ENCODE measurements at places on chromosomes 2 and 18.

DNA sequence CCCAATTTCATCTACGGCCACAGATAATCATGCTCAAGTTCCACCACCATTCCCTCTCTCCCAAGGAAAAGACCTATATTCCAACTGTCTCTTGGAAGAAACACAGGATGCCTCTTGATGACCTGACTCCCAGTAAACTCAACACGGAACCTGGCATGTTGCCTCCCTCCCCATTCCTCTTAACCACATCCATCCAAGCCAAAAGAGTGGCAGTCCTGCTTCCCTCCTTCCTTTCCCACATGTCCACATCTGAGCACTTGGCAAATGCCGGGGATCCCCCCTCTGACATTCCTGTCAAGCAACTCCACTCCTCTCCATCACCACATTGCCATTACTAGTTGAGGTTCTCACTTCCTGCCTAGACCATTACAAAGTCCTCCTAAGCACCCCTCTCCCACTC lies 49.4 kb downstream of the PID1 start:
- no peak for DNase-seq

DNA sequence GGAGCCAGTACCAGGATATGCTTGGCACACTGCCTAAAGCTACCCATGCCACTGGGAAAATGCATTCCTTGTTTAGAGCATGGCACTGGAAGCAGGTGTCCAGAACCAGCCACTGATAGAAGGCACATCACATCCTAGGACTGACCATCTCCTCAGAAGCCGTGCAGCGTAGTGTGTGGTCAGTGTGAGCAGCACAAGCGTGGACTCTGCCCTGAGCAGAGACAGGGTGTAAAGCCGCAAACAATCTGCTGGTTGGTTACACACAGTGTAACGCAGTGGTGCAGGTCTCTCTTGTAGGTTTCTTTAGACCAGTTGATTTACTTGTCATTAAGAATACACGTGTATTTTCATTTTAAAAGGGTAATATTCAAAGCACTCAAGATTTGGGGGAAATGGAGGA lies 377.8 kb upstream of the HS6ST1 start:
- no peak for DNase-seq

GRCh38 chr2:237431372-237431771 lies 17.4 kb upstream of the COL6A3 start:
- DNase-seq: peak; percentile 49

- DNase-seq: no peak
Measured at GRCh38 chr2:68692511-68692910, 42.1 kb upstream of the ARHGAP25 start.

Measured in astrocyte of the hippocampus (primary cell).